ENCODE measurements at places on chromosomes 7 and 10.

DNA sequence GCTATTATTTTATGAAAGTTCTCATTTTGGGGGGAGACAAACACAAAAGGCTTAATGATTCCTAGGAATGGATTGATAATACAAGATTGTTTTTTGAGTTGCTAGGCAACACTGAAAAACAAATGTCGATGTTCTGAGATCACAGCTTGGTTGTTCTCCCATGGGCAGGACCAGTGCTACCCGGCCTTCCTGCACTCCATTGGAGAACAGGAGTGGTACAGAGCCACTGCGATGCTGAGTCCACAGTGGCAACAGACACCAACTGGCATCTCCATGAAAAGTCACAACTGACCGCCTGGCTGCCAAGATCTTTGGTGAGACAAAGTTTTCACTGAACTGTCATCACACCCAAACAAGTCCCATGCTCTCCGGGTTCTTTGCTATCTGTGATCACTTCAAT, 68.9 kb upstream of the NMT2 start:
- DNase-seq, result peak; percentile 42

DNA sequence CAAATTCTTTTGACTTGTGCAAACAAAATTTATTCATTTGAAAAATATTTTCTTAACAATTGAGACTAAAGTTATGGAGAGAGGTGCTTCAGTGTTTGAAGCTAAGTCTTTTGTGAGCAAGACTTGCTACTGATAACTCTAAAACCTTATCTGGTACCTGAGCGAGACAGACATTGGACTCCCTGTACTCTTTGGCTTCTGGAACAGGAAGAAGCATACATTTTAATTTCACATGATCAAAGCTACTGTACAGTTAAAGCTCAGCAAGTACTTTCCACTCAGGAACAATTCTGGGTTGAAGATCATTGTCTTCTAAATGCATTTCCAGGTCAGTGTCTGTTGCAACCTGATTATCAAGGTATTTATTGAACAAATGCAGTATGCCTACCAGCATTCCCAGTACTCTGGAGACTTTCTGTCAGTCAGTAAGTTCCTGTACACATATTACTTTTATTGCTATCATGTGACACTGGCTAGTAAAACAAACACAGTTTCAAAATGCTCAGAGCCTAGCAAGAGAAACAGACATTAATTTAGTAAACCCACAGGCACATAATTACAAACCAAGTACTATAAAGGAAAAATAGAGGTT, 42.4 kb downstream of the CABCOCO1 start:
- DNase-seq, result no peak

DNA sequence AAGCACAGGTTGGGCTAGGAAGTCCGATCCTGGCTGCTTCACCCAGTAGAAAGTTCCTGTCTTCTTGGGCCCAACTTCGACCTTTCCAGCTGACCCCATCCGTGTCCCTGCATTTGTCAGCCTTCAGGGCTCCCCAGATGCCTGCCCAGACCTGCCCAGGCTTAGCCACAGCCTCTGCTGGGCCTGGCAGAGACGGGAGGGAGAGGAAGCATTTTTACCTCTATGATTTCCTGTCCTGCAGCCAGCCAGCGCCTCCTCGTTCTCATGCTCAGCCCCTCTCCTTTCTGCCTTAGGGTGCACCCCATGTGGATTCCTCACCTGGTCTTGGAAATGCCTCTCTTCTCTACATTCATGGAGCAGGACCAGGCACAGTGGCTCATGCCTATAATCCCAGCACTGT, 3.7 kb downstream of the METTL27 start:
- DNase-seq, result no peak

- peak; percentile 84 for DNase-seq
Measured at GRCh38 chr10:35409094-35409582, 72.8 kb downstream of the CCNY start.

GRCh38 chr7:28732071-28732869, 225.9 kb downstream of the TRIL start:
- DNase-seq, result peak; percentile 45

Data from MG63 (cell line).